Esophagus muscularis mucosa (tissue), 4 donors: ENCODE measurements at places on chromosomes 6 and 20. TPM values are rescaled to one million over a fixed set of nuclear protein-coding genes. Genes with fewer than 3 reads are reported as not detected.

SNX3 gene
- 149 TPM for total RNA-seq

- DNase-seq: no peak
- no peaks in the 10 kb centered on the region for H3K36me3 ChIP-seq
- no peaks in the 10 kb centered on the region for H3K27me3 ChIP-seq
- H3K4me3 ChIP-seq: no peak overlapping the region
These were observed 258.1 kb downstream of the TAF4 start for GRCh38 chr20:61807471-61808160.

SSTR4 gene
- total RNA-seq: not detected

DNA sequence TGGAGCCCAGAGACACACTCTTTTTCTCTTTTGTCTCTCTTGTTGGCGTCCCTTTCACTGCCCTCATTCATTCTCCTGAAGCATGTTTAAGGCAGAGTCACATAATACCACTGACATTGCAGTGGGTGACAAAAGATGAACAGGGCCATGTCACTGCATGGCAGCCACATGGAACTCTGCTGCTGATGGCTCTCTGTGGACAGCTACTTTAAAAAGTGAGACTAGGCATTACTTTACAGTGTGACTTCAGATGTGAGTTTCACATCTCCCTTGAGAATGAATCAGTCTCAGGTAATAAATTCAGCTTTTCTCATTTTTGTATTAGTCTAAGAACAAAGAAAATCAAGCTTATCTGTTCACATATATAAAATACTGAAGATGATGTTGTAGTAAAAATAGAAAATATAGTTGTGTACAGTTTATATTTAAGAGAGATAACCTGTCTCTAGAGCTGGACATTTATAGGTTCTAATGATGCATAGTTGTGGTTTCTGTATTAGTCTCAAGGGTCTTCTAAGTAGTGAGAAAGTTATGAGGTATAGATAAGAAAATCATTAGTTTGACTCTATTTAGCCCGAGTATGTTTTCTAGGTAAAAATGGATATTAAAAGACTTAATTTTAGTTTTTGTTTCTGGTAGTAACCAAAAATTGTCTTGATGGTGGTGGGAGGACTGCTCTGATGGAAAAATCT lies 6.1 kb downstream of the MRS2 start:
- H3K27me3 ChIP-seq: no peaks in the 10 kb centered on the region
- H3K4me1 ChIP-seq: peaks cover 18% of the 10 kb centered on the region
- no peak for DNase-seq
- no peak overlapping the region for H3K27ac ChIP-seq
- no peak overlapping the region for H3K4me3 ChIP-seq

GRCh38 chr20:58841539-58842264 lies 9.0 kb downstream of the GNAS-AS1 start:
- H3K36me3 ChIP-seq: no peaks in the 10 kb centered on the region
- H3K27ac ChIP-seq: no peak overlapping the region
- H3K4me1 ChIP-seq: peaks cover 27% of the 10 kb centered on the region
- no peaks in the 10 kb centered on the region for H3K27me3 ChIP-seq
- no peak for DNase-seq

LPA gene
- not detected for total RNA-seq

GPR63 gene
- 0.83 TPM for total RNA-seq

GRCh38 chr6:108689272-108690161 lies 128.8 kb downstream of the FOXO3 start:
- H3K4me3 ChIP-seq: no peak overlapping the region
- peak overlapping the region; percentile 45 for H3K27ac ChIP-seq
- no peaks in the 10 kb centered on the region for H3K27me3 ChIP-seq
- peaks cover 35% of the 10 kb centered on the region for H3K4me1 ChIP-seq
- H3K36me3 ChIP-seq: peaks cover 31% of the 10 kb centered on the region
- peak; percentile 94 for DNase-seq

GRCh38 chr20:13786143-13786828 lies 1.5 kb downstream of the NDUFAF5 start:
- H3K27ac ChIP-seq: peak overlapping the region; percentile 90
- H3K27me3 ChIP-seq: no peaks in the 10 kb centered on the region
- peak overlapping the region; percentile 72 for H3K4me3 ChIP-seq
- no peak for DNase-seq
- H3K36me3 ChIP-seq: no peaks in the 10 kb centered on the region
- H3K4me1 ChIP-seq: peaks cover 46% of the 10 kb centered on the region

- H3K27ac ChIP-seq: no peak overlapping the region
- no peak for DNase-seq
- H3K27me3 ChIP-seq: no peaks in the 10 kb centered on the region
- no peak overlapping the region for H3K4me3 ChIP-seq
- peaks cover 10% of the 10 kb centered on the region for H3K4me1 ChIP-seq
These were observed 147.2 kb downstream of the RPS12 start for GRCh38 chr6:132961610-132962009.

DNA sequence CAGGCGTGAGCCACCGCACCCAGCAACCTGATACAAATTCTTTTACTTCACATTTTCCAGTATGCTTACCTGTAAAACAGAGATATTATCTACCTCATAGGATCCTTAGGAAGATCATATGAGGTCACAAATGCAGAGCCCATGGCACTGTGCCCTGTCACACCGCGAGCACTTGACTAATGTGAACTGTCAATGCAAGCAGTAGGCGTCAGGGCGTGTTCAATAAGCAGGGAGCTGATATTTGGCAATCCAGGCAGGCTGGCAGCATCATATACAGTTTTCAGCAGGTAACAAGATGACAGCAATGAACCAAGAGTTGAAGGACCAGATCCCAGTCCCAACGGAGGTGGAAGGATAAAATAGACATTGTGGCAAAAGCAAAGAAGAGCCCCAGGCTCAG lies 14.6 kb upstream of the ARID1B start:
- no peaks in the 10 kb centered on the region for H3K36me3 ChIP-seq
- H3K4me1 ChIP-seq: no peaks in the 10 kb centered on the region
- no peaks in the 10 kb centered on the region for H3K27me3 ChIP-seq
- no peak for DNase-seq
- H3K27ac ChIP-seq: no peak overlapping the region

- DNase-seq: no peak
- no peaks in the 10 kb centered on the region for H3K4me1 ChIP-seq
- H3K4me3 ChIP-seq: no peak overlapping the region
- no peaks in the 10 kb centered on the region for H3K36me3 ChIP-seq
- H3K27ac ChIP-seq: no peak overlapping the region
These were observed 637.5 kb upstream of the MAN1A1 start for GRCh38 chr6:119986934-119987549.

GRCh38 chr6:83057705-83058321 lies 7.8 kb downstream of the UBE3D start:
- DNase-seq: no peak
- H3K36me3 ChIP-seq: peaks cover 4% of the 10 kb centered on the region
- no peak overlapping the region for H3K4me3 ChIP-seq
- H3K27ac ChIP-seq: no peak overlapping the region
- peaks cover 36% of the 10 kb centered on the region for H3K4me1 ChIP-seq

- H3K27ac ChIP-seq: peak overlapping the region; percentile 74
- no peak overlapping the region for H3K4me3 ChIP-seq
- H3K36me3 ChIP-seq: no peaks in the 10 kb centered on the region
- peaks cover 5% of the 10 kb centered on the region for H3K4me1 ChIP-seq
- H3K27me3 ChIP-seq: no peaks in the 10 kb centered on the region
These were observed 1.6 kb upstream of the PTGIS start for GRCh38 chr20:49569411-49570115.
